ENCODE measurements at places on chromosomes 4 and X.

- DNase-seq: no peak
Observed at GRCh38 chrX:43469391-43470054, 186.6 kb upstream of the MAOA start.

DNA sequence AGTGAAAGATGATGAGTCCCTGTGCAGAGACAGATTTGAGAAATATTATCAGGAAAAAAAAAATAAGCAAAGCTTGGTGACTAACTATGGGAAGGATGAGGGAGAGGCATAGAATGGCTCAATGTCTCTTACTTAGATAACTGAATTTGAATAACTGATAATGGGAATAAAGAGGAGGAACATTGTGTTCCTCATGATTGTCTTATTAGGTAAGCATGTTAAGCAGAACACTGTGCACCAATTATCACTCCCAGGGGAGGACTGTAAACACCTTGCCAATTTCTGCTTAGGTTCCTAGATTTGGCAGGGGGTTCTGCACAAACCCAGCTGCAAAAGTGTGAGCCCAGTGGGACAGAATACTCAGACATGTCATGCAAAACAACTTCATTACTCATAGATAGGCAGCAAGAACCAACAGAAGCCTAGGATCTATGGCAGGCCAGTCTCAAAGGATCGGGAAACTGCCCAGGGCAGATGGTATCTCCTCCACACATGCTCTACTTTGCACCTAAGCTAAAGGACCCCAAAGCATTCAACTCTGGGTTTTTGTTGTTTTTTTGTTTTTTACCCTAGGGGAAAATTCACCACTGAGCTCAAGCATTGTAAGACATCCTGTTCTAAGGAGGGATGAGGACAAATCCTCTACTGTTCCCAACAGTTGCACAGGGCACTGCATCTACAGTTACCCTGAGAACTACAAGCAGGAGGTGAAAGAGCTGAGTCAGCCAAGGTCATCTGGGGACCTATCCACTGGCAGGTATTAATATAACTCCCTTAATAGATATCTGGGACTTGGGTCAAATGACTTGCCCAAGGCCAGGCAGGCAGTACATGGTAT, 907.0 kb downstream of the RAPGEF2 start:
- no peak for DNase-seq

DNA sequence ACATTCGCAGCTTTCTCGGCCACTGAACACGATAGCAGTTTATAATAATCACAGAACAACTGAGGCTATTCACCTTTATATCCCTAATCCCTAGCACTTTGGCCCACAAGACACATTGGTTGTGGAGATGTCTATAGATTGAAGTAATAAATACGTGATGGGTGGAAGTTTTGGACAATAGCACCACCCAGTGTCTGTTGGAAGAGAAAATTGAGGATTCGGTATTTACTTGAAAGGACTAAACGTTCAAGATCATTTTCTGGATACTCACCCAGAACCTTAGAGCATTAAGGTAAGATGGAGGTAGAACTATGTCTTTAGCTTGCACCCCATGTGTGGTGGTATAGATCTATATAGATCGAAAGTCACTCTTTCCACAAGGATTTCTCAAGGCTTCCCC, 787 bp upstream of the TMSB15A start:
- DNase-seq: no peak

GRCh38 chrX:67961516-67961915, 417.7 kb downstream of the AR start:
- no peak for DNase-seq

Data from neuronal stem cell (in vitro differentiated cells).